ENCODE measurements at places on chromosomes 11 and 22.

GRCh38 chr22:22893891-22894739 is 6.5 kb downstream of the IGLL5 start:
- no peak for DNase-seq

GRCh38 chr22:40533712-40534378 is 102.7 kb downstream of the MRTFA start:
- no peak for DNase-seq

DNA sequence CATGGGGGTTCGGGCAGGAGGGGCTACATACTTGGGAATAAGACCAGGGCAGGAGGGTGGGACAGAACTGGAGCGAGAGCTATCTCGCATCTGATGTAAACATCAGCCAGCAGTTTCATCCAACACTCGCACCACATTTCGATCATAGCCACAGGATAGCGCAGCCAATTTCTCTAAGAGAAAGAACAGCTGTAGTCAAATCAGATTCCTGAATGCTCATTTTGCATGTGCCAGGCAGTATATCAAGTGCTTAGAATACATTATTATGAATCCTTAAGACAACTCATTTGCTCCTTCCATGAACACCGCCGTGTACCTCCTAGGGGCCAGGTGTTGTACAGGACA is 14.5 kb downstream of the DGCR2 start:
- no peak for DNase-seq

GRCh38 chr11:44928816-44929215 is 21.9 kb downstream of the TP53I11 start:
- no peak for DNase-seq

DNA sequence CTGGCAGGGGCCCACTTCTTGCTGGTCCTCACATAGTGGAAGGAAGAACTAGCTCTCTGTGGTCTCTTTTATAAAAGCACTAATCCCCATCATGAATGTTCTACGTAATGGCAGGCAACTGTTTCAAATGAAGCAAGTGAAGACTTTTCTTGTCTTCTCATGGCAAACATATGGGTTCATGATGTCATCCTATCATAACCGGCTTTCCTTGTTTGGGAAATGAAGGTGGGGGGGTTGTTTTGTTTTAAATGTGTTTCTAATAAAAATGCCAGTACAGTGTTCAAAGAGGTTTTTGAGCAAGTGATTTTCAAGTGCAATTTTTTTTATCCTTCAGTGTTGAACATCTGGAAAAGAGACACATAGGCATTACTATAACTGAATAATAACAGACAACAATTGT is 33.4 kb downstream of the REXO2 start:
- no peak for DNase-seq

- no peak for DNase-seq
Observed at GRCh38 chr11:80603472-80603871, 1162.6 kb upstream of the TENM4 start.
